ENCODE measurements at places on chromosomes 3 and 15. TPM values are rescaled to one million over a fixed set of nuclear protein-coding genes. Genes with fewer than 3 reads are reported as not detected.

PLSCR2 gene
- total RNA-seq, result not detected

NPAP1 gene
- not detected for total RNA-seq

LRRC58 gene
- total RNA-seq, result 25.8 TPM

STAC gene
- 1.2 TPM for total RNA-seq

WNT5A gene
- 14.5 TPM for total RNA-seq

ARIH2 gene
- 152 TPM for total RNA-seq

CCNL1 gene
- 103 TPM for total RNA-seq

GABRR3 gene
- total RNA-seq, result not detected

GNAT1 gene
- not detected for total RNA-seq

KCNAB1 gene
- total RNA-seq, result 0.44 TPM

SLC22A14 gene
- 0.64 TPM for total RNA-seq

LRRIQ4 gene
- total RNA-seq, result not detected

POPDC2 gene
- 0.93 TPM for total RNA-seq

CPNE9 gene
- total RNA-seq, result not detected

HGD gene
- total RNA-seq, result 0.44 TPM

SENP7 gene
- total RNA-seq, result 11.9 TPM

SAMD7 gene
- not detected for total RNA-seq

CSNK1G1 gene
- 31.0 TPM for total RNA-seq

SLC25A38 gene
- total RNA-seq, result 37.6 TPM

SLC12A1 gene
- not detected for total RNA-seq

MST1R gene
- total RNA-seq, result 66.4 TPM

CHRNA3 gene
- not detected for total RNA-seq

CLSTN2 gene
- total RNA-seq, result not detected

LHFPL4 gene
- total RNA-seq, result not detected

CRYGS gene
- total RNA-seq, result 4.0 TPM

ACTRT3 gene
- 0.93 TPM for total RNA-seq

IGSF11 gene
- not detected for total RNA-seq

PLA2G4D gene
- total RNA-seq, result not detected

SHC4 gene
- total RNA-seq, result 0.49 TPM

RTP1 gene
- not detected for total RNA-seq

SGO1 gene
- 12.2 TPM for total RNA-seq

HESX1 gene
- total RNA-seq, result 0.66 TPM

TP53BP1 gene
- 53.5 TPM for total RNA-seq

CDHR4 gene
- 0.44 TPM for total RNA-seq

ZNF385D gene
- 1.5 TPM for total RNA-seq

ZNF660 gene
- total RNA-seq, result not detected

CLDN1 gene
- total RNA-seq, result 197 TPM

LYZL4 gene
- total RNA-seq, result not detected

ANXA2 gene
- total RNA-seq, result 3,317 TPM

C2CD4A gene
- not detected for total RNA-seq
